ENCODE measurements at places on chromosomes 1 and 21.

DNA sequence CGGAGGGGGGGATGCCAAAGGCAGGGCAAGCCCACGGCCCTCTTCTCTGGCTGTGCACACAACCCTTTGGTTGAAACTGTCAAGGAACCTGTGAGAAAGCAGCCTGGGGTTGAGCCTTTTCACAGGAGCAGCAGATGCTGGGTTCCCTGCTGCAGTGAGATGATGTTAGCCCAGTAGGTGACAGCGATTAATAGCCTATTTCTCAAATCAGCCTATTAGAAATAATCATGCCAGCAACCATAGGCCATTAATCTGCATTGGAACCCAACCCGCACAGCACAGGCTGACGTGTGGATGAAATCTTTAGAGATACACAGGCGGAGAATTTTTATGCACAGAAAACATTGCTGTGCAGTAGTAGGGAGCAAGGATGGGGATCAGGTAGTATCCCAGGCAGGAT lies 637.5 kb downstream of the AJAP1 start:
- no peak for DNase-seq

DNA sequence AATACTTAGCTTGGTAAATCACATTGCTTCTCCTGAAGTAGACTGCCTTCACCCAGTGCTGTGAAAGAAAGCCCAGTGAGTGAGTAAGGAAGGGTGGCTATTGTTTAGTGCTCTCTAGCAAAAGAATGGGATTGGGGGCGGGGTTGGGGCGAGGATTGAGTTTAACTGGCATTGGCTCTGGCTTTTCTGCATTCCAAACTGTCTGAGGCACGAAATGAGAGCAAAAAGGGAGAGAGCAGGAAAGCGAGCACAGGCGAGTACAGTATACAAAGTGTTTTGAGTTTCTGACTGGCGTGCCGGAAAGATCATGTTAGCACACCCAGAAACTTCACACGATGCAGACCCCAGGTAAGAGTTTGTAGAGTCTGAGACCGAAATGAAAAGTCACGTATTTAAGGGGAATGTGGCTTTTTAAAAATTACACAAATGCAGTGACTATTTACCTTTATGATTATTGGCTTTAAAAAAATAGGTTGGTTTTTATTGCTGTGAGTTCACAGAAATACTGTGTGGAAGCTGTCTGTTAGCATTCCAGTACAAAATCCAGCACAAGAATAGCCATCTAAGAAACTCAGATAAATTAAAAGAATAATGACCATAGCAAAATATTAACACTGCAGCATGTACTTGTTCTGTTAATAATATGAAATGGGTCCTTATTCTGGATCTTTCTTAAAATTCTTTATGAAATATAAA lies 155.4 kb downstream of the CLEC20A start:
- DNase-seq: peak; percentile 94

- DNase-seq: peak; percentile 62
Measured at GRCh38 chr1:28886731-28887418, 27.5 kb upstream of the EPB41 start.

- DNase-seq: no peak
Measured at GRCh38 chr21:42703965-42704364, 50.5 kb downstream of the PDE9A start.

GRCh38 chr1:24683713-24684162 lies 40.6 kb downstream of the SRRM1 start:
- peak; percentile 99 for DNase-seq

DNA sequence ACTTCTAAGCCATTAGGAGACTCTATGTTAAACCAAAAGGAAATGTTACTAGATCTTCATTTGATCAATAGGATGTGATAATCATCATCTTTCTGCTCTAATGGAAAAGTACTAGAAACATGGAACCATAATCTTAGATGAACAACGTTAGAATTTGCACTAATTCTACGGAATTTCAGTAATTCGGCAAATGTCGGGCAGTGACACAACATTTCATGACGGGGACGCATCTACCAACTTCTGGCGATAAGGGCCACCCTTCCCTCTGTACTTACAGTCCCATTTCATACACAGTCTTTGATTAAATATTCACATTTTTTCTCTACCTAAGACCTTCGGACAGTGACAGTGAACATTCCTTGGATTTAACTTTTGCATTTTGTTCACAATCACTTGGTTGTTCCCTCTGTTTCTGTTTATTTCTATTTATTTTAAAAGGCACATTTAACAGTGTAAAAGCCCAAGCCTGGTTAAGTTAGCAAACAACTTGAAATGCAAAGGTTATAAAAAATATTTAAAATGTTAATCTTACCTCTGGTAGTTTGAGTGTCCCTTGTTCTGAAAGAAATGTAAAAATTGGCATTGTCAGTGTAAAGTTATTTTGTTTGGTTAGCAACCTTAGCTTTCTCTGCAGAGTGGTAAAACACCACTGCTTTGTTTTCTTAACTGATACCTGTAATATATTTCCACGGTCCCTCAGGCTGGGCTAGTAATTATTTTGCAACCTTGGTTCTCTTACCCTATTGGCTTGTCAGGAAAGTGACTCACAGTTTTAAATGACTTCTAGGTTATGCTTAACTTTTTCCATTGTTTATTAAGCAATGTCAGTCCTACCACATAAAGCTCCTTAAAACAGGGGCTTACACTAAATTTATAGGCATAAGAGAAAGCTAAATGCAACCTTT lies 276.9 kb downstream of the VAV3 start:
- peak; percentile 93 for DNase-seq
